ENCODE measurements at places on chromosomes 2 and 18.

DNA sequence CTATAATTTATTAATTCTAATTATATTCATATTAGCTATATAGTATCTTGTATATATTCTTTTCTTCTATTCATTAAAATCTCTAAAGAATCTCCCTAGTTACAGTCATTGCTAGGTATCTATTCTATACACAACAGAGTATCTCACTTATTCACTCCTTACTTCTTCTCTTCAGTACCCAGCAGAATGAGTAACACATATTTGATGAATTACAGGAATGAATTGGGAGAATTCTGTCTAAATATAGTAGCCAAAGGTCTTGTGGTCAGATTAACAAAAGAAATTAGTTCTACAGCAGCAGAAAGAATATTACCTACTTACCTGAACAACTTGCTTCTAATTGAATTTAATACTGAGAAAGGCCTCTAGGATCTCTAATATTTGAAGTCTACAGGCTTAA is 758.0 kb upstream of the ZEB2 start:
- no peak for DNase-seq

- no peak for DNase-seq
Measured at GRCh38 chr2:43030551-43031307, 195.7 kb downstream of the ZFP36L2 start.

DNA sequence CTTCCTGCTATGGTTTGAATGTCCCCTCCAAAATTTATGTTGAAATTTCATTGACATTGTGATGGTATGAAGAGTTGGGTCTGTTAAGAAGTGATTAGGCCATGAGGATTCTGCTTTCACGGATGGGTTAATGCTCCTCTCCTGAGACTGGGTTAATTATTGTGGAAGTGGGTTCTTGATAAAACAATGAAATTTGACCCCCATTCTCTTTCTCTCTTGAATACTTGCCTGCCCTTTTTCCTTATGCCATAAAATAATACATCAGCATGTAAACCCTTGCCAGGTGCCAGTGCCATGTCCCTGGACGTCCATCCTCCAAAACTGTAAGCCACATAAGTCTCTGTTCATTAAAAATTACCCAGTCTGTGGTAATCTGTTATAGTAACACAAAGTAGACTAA is 352.8 kb downstream of the LRRTM4 start:
- DNase-seq = no peak

DNA sequence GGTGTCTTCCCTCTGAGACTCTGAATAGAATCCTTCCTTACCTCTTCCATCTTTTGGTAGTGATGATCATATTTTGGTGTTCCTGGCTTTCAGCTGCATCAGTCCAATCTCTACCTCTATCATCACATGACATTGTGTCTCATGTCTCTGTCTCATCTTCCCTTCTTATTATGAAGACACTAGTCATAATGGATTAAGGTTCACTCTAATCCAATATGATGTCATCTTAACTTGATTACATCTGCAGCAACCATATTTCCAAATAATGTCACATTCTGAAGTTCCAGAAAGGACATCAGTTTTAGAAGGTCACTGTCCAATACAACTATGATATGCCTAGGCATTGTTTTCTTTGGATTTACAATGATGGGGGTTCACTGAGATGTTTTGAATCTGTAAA is 31.5 kb downstream of the CMPK2 start:
- DNase-seq = no peak

DNA sequence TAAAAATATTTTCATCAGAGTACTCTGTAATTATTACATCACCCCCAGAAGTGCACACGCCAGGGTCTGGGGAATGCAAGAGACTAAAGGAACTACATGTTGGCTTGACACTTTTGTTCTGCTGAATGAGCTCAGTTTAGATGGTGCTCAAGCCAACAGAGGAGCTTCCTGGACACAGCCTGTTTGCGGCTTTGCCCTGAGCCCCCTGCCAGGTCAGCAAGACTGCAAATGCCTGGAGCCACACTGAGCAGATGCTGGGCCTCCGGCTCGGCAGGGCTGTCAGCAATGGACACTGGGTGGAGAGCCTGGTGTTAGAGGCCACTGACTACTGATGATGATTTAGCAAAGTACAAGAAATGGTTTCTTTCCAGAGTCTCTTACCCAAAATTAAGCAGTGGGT is 31.9 kb downstream of the PTPN18 start:
- DNase-seq = no peak

DNA sequence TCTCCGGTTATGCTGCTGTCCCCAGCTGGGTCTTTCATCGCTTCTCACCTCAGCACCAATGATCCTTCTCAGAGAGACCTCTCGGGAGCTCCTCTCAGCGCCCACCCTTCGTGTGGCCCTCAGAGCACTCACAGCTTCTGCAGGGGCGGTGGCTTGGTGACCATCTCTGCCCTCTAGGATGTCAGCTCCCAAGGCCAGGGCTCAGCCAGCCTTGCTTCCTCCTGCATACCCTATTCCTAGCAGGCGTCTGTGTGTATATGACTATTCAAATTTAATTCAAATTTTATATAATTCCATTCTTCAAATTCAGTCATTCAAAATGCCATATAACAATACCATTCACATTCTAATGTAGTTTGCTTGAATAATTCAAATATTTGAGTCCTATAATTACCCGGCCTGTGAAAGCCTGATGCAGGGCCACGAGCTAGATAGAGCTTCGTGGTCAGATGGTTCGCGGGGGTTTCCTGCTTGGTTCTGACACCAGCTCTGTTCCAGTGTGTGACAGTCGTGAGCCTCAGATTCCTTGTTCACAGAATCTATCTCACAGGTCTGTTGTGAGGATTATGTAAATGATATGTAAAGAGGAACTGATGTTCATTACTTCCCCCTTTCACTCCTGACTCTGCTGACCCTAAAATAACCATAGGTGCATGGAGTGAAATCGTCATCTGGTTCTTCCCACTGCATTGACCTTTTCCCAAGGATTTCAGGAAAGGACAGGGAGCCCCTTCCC is 94.0 kb upstream of the CNGA3 start:
- no peak for DNase-seq
